ENCODE measurements at places on chromosomes 6 and 20.

DNA sequence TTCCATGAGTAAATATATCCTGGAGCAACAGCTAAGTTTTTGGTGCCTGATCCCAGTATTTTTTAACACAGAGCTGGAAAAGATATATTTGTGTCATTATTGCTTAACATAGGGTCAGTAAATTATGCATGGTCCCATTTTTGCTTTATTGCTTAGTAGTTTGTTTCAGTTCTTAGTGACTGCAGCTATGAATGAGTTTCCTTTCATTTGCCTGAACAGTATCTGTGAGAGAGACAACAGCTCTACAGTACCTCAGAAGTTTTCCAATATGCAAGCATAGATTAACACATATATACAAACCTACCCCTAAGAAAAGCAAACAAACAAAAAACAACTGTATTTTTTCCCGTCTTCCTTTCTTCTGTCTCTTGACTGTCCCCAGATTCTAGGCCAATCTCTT lies 160.3 kb downstream of the MEI4 start:
- no peak for DNase-seq

GRCh38 chr20:10824750-10825500 lies 151.1 kb upstream of the JAG1 start:
- no peak for DNase-seq

- DNase-seq: no peak
Observed at GRCh38 chr6:125818772-125819260, 28.1 kb downstream of the NCOA7 start.

- DNase-seq: no peak
Observed at GRCh38 chr20:64076061-64076997, 3.0 kb downstream of the RGS19 start.

DNA sequence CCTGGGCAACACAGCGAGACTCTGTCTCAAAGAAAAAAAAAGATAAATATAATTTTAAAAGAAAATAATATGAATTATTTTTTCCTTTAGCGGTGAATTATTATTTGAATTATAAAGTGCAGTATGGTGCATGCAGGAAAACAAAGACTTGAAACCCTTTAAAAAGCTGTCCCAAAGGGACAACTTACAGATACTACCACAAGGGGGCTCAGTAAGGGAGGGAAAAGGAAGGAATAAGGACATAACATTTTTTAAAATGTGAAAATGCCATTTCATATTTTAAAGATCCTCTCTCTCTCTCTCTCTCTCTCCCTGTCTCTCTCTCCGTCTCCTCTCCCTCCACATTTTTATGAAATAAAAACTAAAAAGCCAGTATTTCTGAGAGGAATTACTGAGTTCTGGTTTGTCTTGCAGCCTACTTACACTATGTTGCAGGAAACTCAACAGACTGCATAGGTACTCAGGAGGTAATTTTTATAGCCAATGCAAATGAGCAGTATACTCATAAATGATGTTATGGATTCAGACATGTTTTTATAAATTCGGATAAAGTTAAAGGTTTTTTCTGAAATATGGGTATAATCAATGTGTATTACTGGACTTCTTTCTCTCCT lies 455.0 kb upstream of the GJE1 start:
- peak; percentile 66 for DNase-seq

DNA sequence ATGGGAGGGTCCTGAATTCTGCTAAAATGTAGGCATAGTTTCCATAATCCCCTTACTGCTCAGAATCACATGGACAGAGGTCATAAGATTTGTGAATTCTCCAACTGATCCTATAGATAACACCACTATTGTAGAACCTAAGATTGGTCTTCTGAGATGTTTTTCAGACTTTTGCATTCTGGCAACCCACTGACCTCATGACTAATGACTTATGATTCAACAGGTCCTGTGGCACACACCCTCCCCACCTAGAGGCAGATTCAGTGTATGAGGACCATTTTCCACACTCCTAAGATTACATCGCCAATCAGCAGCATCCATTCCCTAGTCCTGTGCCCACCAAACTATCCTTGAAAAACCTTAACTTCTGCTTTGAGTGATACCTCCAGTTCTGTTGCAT lies 207.2 kb downstream of the BTBD9 start:
- no peak for DNase-seq

DNA sequence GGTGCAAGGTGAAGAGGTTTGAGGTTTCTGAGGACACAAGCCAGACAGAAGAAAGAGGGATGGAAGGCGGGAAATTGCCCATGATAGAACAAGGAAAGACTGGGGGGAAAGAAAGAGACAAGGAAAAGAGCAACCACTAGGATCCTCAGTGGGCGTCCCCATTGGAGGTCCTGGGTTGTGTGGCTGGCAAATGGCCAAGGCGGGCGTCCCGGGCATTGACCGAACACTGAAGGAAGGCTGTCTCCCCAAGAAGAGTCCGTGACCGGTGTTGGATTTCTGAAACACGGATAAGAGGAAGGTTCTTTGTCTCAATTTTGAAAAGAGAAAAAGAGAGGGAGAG lies 746.6 kb upstream of the ADGRB3 start:
- DNase-seq: no peak

DNA sequence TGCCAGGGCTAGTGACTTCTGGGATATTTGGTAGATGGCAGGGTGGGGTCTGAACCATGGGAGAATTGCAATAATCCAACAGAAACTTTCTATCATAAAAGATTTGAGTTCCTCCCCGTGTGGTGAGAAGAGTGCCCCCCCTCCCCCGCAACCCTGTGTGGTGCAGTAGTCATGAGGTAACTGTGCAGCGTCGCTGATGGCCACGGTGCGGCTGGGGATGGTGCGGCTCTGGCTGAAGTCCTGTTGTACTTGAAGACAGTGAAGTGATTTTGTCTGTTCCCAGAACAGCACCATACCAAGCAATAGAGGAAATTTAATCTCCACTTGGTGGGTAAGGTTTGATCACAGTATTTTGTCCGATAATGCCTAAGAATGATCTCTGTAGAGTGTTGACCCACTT lies 654.8 kb upstream of the POU3F2 start:
- DNase-seq: no peak

- DNase-seq: peak; percentile 69
Observed at GRCh38 chr6:44115866-44116265, 11.4 kb downstream of the MRPL14 start.

- no peak for DNase-seq
Observed at GRCh38 chr20:13898012-13898612, 92.3 kb downstream of the SEL1L2 start.

DNA sequence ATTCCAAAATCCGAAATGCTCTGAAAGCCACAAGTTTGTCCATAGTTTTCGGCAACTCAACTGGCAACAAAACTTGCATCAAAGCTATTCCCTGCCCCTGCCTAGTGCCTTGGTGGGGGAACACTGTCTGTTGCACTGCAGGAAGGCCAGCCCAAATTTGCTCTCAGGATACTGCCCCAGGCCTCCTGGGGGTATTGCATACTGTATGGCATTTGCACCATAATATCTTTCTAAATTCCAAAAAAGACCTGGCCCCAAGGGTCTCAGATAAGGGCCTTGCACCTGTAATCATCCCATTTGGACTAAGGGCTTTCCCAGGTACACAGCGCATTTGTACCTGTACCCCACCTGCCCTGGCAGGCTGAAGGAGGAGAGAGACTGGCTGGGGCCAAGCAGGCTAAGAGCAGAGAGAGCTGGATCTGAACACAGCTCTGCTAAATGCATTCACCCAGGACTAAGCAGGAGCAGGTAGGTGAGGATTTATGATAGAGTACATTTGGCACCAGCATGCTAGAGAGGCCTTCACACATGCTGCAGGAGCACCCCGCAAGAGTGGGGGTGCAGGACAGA lies 4.0 kb upstream of the GRM4 start:
- DNase-seq: no peak
